ENCODE measurements at places on chromosomes 7 and 10.

DNA sequence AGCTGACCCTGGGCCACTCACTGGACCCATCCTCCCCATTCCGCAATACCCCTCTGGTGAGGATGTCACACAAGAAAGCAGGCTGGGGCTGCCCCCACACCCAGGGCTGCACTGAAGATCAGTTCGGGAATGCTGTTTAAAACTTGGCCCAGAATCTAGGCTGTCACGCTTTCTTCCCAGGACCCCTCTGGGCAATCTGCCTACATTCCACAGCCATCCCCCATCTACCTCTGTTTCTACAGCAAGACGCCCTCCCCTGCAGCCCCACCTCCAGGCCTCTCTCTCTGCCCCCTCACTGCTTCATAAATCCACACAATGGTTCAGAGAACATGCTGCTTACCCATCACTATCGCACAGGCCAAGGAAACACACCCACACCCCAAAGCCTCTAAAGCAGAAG, 36.1 kb downstream of the XPNPEP1 start:
- DNase-seq = no peak

DNA sequence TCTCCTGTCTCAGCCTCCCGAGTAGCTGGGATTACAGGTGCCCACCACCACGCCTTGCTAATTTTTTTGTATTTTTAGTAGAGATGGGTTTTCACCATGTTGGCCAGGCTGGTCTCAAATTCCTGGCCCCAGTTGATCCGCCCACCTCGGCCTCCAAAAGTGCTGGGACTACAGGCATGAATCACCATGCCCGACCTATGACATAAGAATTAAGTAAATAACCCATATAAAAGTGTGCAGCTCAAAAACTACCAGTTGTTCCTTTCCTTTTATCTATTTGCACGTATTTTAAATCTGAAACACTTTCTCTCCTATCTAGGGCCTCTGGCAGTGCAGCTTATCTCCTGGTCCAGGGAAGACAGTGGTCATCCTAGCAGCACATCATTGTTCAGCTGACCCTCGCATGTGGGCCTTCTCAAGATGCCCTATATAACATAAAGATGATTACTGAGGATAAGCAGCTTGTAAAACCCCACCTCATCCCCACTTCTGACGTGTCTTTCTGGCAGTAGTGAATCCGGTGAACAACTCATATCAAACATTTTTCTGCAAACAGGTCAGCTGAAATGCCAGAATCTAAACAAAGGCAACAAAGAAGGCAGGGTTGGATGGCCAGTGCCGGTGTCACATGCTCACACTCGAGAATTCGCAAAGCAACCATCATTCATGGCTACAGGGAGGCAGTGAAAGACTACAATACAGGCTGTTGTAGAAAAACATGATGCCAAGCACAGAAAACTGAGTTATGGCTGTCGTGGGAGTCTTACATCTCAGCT, 36.0 kb upstream of the KCNIP2 start:
- no peak for DNase-seq

GRCh38 chr10:74067373-74068352, 69.7 kb downstream of the VCL start:
- no peak for DNase-seq

GRCh38 chr7:95950698-95951097, 178.3 kb downstream of the DYNC1I1 start:
- no peak for DNase-seq

DNA sequence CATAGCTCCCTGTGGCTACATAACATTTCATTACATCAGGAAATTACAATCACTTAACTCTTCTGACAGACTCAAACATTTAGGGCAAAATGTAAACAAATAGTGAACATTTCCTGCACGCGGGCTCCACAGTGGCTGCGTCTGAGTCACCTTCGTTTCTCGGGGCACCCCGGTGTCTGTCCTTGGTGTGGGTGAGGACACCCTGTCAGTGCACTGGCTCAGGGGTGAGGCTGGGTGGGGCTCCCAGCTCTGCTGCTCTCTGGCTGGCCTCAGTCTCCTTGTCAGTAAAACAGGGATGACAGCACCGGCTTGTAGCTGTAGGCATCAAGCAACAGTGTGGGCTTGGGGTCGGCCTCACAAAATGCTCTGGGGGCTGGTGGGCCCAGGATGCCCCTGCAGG, 237.1 kb upstream of the SHH start:
- no peak for DNase-seq

DNA sequence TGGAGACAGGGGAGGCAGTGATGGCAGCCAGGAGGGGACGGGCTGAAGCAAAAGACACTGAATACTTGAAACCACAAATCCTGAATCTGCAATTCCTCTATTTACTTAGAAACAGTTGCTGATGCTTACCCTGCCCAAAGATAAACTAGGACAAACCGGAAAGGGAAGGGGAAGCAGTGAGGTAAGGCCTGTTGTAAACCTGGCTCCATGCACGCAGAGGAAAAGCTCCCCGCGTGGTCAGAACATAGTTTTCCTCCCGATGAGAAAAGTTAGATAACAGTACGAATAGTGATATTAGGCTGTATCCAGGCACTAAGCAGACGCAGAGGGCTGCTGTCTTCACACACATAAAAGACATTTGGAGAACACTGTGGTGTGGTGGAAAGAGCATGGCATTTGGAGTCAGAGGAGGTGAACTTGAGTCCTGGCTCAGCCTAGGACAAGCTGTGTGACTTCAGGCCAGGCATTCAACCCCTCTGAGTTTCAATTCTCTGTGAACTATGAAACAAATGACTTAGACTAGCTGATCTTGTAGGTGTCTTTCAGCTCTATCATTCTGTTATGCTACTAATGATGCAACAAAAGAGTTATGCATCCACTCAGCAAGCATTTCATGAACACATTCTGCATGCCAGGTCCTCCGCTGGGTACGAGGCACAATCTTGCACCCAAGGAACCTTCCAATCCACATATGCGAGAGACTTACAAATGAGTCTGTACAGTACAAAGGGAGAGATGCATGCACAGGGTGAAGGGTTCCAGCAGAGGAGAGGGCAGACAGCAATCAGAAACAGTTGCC, 80.9 kb downstream of the SORBS1 start:
- no peak for DNase-seq

GRCh38 chr7:35256256-35257175, 2.6 kb upstream of the TBX20 start:
- peak; percentile 22 for DNase-seq

- DNase-seq = peak; percentile 61
Measured at GRCh38 chr10:125147971-125148439, 12.4 kb downstream of the CTBP2 start.

GRCh38 chr7:129664029-129665012, 52.8 kb downstream of the NRF1 start:
- DNase-seq = peak; percentile 88

Measured in NAMALWA (cell line).